ENCODE measurements at places on chromosomes 5 and 9.
A peak's percentile ranks its signal among the peaks of the same experiment; 100 is the strongest.

DNA sequence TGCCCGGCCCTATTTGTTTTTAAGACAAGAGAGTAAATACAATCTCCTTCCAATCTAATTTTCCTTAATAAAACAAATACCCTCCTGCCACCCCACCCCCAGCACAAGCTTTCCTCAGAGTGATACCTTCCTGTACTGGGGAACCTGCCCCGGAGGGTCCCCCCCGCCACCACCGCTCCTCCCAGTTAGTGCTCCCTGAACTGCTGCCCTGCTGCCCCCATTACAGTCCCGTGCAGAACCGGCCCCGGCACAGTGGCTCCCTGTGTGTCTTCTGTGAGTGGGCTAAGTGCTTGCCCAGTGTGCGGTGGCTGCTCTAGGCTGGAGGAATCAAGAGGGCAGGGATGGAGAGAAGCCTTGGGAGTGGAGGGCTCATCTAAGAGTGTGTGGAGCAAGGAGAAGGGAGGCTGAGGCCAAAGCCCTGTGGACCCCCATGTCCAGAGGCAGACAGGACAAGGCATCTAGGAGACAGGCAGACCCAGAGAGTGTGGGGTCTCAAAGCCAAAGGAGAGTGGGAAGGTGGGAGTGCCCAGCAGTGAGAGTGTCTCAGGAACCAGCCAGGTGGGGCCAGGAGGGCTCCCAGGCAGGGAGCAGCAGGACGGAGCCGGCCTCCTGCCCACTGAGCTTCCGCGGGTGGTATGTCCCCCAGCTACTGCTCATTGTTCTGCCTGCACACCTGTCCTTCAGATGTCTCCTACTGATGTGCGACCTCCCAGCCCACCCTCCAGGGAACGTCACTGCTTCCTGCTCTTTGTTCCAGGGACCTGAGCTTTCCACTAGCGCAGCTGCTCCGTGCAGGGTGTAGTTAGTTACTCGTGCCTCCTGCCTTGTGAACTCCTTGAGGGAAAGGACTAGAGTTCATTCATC, 129.0 kb downstream of the DAB2IP start:
- no peak for DNase-seq

- DNase-seq, result no peak
Measured at GRCh38 chr9:84277646-84278045, 62.9 kb downstream of the SLC28A3 start.

DNA sequence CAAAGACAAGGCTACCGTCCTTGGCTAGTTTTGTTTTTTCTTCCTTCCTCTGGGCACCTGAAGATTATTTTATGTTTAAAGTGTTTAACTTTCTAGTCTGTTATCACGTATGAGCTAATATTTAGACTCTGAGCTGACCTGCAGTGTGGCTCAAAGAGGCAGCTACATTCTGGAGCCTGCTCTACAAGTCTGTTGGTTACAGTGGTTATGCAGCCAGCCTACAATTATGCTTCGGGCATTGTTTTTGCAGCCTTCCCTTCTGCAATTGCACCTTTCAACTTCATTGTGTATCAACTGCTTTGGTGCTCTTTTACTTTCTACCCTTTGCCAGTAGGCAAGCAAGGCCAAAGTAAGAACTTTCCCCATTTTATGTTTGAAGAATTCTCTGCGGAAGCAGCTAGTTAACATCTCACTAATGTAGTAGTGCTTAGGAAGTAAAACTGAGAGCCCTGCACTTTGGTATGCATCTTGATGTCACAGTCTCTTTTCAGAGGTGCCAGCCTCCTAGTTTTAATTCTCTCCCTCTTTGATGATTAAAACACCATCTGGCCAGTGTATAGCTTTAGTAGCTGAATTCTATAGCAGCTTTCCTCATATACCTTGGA, 322.1 kb downstream of the FAM170A start:
- no peak for DNase-seq

DNA sequence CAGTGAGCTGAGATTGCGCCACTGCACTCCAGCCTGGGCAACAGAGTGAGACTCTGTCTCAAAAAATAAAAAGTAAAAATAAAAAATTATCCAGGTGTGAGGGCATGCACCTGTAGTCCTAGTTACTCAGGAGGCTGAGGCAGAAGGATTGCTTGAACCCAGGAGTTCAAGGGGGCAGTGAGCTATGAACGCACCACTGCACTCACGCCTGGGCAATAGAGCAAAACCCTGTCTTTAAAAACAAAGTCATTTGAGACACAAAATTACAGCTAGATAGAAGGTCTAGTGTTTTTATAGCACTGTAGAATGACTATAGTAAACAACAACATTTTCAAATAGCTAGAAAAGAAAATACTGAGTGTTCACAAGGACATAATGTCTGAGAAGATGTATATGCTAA, 16.4 kb downstream of the IL4 start:
- DNase-seq, result no peak

GRCh38 chr9:132782037-132782436, 96.0 kb downstream of the AK8 start:
- no peak for DNase-seq

DNA sequence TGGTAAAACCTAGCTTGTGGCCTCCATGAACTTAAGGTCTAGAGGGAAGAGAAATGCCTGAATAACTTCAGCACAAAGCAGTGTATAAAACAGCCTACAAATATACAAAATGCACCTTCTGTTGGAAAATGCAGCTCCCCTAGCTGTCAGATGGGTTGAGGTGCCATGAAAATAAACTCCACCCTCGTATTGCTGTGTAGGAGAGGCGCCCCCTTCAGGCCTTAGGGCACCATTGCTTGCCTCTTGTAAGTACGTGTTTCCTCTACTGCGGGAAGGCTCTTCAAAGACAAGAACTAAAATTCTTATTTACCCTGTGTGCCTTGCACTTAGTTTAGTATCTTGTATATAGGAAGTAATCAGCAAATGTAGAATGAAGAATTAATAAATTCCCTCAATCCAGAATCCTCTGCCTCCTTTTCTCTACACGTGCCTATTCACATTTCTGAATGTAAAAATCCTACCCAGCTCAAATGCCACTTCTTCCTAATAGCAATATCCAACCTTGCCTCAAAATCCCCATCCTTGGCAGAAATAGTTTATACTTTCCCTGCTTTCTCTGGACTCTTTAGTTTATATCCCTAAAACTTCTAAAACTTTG, 393.7 kb upstream of the PDE4D start:
- no peak for DNase-seq

GRCh38 chr5:6194906-6195612, 183.3 kb downstream of the MED10 start:
- DNase-seq, result no peak

GRCh38 chr9:70427161-70427945, 12.9 kb upstream of the KLF9 start:
- DNase-seq, result no peak

- no peak for DNase-seq
Measured at GRCh38 chr9:28413471-28413870, 840.2 kb upstream of the C9orf72 start.

GRCh38 chr5:156934450-156935211, 28.4 kb downstream of the TIMD4 start:
- DNase-seq, result peak; percentile 10

DNA sequence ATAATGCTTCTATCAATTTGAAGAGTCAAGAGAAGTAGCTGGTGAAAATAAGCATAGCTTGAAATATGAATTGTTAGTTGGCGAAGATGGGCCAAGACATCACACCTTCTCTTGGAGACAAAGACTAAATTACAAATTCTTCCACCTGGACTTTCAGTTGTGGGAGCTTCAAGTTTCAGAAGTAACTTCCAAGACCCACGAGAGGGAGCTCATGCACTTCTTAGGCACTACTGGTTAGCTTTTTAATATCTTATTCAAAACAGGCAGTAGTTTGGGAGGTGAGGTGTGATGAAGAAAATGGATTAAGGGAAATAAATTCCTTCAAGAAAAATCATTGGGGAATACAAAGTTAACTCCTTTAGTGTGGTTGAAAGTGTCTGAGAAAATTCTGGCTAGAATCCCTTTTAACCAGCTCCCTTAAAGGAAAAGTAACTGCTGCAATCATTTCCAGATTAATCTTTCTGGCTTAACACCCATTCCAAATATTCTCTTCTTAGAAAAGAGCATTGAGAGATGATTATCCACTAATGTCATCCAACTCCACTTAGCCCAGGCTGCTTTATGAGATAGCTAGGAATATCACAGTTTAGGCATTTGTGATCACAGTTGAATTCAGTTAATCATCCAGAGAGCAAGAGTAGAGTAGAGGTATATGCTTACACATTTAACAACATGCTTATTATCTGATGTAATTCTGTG, 139.5 kb upstream of the DMRTA1 start:
- no peak for DNase-seq

GRCh38 chr9:108815156-108815555, 40.6 kb downstream of the ACTL7B start:
- no peak for DNase-seq

GRCh38 chr5:1729641-1730486, 69.8 kb downstream of the MRPL36 start:
- DNase-seq, result no peak

GRCh38 chr5:132418881-132419280, 49.4 kb downstream of the SLC22A5 start:
- DNase-seq, result no peak

DNA sequence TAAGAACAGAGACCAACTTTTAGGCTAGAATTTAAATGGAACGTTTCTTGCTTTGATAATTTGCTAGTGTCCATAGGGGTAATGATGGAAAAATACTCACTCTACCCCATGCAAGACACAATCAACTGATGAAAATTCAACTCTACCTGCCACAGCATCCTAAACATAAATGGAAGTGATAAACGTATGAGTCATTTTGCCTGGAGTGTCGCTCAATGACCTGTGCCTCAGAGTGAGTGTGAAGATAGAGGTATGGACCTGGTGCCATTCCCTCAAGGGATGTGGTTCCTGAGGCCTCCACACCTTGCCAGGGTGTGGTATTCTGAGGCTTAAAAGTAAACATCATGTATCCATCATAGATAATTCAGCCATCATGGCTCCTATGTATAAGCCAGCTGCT, 14.0 kb downstream of the ARL14EPL start:
- no peak for DNase-seq

GRCh38 chr9:135359764-135360163, 119.8 kb upstream of the PPP1R26 start:
- no peak for DNase-seq

DNA sequence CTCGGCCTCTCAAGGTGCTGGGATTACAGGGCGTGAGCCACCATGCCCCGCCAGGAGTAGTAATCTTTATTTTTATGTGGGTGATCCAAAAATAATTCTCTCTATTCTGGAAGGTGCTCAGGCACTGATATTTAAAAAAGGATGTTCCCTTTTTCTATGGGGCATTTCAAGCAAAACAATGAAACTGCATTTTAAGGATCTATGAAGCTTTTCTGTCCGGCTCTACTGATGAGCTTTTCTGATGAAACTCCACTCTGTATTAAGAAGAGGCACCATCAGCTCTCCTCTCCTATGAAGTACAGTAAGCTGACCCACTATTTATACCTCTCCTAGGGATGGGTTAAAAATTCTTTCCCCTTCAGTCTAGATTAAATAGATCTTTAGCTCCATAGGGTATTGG, 7.4 kb downstream of the ADAM19 start:
- no peak for DNase-seq

GRCh38 chr5:178667688-178668087, 40.8 kb upstream of the CLK4 start:
- DNase-seq, result no peak

DNA sequence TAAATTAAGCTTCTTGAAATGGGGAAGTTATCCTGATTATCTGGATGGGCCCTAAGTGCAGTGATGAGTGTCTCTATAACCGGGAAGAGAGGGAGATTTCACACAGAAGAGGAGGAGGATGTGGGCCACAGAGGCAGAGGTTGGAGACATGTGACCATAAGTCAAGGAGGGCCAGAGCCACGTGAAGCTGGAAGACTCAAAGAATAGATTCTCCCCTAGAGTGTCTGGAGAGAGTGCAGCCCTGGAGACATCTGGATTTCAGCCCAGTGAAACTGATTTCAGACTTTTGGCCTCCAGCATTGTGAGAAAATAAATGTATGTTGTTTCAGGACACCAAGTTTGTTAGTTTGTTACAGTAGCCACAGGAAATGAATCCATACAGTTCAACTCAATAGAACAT, 442.9 kb downstream of the NTRK2 start:
- no peak for DNase-seq

DNA sequence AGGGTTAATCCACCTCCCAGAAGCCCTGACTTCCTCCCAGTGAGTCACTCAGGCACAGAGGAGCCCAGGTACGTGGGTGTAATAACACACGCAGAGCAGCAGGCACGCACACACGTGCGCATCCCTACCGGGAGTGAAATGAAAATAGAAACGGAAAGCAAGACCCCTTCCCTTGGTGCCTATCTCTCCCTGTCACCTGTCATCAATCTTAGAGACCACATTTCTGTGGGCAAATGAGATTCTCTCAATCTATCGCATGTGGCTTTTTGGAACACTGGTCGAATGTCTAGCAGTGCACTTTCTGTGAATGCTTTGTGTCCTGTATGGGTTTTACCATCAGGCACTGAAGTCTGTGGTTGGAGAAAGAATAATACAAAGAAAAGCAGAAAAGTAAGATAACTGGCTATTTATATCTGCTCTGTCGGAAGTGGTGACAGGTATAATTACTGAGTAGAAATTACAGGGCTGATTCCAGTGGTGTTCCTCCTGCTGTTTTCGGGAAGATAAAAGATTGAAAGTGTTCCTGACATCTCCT, 137.7 kb upstream of the GRIA1 start:
- no peak for DNase-seq

DNA sequence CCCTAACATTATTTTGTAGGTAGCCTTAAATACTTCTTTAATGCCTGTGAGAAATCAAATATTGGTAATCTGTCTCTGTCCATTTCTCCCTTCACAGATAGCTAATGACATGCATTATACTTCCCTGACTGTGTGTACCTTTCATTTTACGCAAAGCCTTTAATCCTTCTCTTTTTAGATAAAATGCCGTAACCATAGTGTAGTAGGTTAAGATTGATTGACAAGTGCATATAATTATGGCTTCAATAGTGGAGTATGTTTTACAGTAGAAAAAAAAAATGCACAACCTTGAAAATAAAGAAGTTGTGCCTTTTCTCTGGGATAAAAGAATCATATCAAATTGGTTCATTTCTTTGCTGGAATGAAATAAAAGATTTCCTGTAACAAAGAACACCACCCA, 559.6 kb upstream of the GRAMD2B start:
- DNase-seq, result no peak

DNA sequence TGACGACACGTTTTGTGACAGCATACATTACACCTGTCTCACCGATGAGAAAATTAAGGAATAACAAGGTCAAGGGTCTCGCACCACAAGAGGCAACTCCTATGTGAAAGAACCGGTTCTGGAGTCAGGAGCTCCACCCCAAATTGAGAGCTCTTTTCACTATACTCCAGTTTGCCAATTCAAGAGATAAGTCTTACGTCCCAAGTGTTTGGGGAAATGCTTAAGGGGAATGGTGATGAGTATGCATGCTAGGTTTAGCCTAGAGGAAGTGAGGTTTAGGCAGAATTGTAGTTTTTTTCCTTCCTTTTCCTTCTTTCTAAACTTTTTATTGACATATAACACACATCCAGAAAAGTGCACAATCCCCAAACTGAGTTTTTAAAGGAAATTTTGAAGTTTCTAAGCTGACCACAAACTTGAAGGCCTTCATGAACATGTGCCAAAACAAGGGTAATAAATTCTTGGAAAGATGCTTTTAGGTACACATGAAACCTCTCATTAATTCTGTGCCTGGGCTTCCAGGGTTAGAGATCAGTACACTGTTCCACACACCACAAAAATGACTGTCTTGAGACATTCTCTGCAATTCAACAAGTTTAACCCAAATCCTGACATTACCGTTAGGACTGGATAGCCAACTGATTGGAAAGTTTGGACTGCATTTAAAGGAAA, 127.6 kb upstream of the SLC1A3 start:
- no peak for DNase-seq

- DNase-seq, result no peak
Measured at GRCh38 chr5:93209476-93209875, 371.5 kb downstream of the NR2F1-AS1 start.

Measured in hypothalamus (tissue), 51 donors.